Occipital lobe (tissue), 3 donors: ENCODE measurements at places on chromosomes 4 and X. TPM values are rescaled to one million over a fixed set of nuclear protein-coding genes. Genes with fewer than 3 reads are reported as not detected.

Gene GYG2
- 5.9 TPM for total RNA-seq

Gene FGFBP2
- total RNA-seq: not detected

Gene GNL3L
- total RNA-seq: 17.6 TPM

Gene XPNPEP2
- total RNA-seq: 0.31 TPM

Gene GAGE13
- total RNA-seq: not detected

Gene ASMT
- total RNA-seq: 0.62 TPM
